Activated gamma-delta T cell treated with anti-CD3 and anti-CD28 coated beads, Interleukin-2, amount 50 U/mL, for 16 hours (primary cell): ENCODE measurements at places on chromosomes 16 and 17.

DNA sequence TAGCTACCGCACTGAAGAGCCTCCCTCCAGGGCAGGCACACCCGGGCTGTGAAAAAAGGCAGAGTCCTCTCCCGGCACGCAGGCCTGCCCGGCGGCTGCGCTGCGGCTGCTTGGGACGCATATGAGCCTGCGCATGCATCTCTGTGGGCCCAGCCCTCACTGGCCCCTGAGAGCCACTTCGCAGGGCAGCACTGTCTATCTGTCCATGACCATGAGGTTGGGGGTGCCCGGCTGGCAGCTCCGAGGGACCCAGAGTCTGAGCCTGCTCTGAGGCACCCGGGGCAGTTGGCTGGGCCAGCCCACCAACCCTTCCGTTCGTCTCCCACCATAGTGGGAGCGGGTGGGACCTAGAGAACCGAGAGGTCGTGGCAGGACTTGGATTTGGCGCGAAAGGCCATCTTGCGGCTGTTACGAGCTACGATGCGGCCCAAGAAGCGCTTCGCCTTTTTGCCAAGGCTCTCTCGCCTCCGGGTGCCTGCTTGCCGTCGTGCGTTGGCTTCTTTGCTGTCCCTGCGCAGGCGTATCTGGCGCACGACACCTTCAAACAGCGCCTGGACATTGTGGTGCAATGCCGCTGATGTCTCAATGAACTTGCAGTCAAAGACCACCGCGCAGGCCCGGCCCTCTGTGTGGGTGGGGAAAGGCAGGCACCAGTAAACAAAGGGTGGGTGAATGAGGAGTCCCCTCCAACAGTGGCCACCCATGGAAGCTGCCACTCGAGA, 3.2 kb upstream of the CDH16 start:
- no peak for DNase-seq

DNA sequence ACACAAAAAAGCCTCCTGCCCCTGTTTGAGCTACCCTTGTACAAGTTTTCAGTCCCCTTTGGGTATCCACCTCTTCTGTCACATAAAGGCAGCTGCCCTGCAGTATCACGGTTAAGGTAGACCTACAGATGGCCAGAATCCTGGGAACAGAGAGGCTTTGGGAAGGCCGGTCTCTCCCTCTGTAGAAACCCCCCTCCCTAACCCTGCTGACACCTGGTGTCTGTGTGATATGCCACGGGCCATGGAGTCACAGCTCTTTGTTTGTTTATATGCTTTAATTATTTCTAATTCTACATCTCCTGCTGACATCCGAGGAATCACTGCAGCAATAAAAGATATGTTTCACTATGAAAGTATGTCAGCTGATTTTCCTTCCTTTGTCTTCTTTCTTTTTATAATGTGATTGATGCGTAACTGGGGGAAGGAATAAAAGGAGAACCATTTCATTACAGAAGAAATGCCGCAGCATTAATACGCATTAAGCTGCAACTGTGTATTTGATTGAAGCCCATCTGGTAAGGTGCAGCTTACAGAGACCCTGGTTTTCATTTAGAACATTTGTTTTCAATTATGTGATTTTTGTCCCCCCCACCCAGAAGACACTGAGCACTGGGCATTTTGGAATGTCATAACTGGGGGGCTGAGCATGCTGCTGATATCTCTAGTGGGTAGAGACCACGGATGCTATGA, 142.1 kb downstream of the SLC39A11 start:
- DNase-seq: no peak

DNA sequence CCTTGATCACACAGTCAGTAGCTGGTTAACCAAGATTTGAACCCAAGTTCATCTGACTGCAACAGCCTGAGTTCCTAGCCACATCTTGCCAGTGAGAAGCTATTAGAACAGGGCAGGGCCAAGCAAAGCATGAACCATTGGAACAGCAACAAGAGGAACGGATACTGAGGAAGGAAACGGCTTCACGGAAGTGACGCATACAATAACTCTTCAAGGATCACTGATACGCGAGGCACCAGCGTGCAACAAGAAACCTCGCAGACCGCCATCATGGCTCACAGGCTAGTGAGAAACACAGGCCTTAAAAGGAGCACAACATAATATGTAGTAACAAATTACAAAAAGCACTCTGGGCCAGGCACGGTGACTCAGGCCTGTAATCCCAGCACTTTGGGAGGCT, 114.9 kb downstream of the CDYL2 start:
- no peak for DNase-seq

- no peak for DNase-seq
Measured at GRCh38 chr17:21530311-21530710, 154.2 kb downstream of the KCNJ12 start.

DNA sequence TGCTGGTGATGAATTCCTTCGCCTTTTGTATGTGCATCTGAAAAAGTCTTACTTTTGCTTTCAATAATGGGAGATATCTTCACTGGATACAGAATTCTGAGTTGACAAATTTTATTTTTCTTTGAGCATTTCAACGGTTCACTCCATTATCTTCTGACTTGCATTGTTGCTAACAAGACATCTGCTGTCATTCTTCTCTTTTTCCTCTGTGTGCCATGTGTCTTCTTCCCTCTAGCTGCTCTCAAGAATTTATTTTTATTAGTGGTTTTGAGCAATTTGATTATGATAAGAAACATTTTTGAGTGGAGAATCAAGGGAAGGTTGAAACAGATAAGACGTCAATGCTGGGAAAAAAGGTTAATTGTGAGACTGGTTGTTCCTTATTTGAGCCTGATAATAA, 471.8 kb downstream of the CDH13 start:
- DNase-seq: no peak
